ENCODE measurements at places on chromosomes 1 and 21. TPM values are rescaled to one million over a fixed set of nuclear protein-coding genes. Genes with fewer than 3 reads are reported as not detected.

GRCh38 chr1:231801042-231801585 is 174.5 kb downstream of the DISC1 start:
- no peaks in the 10 kb centered on the region for H3K4me1 ChIP-seq
- DNase-seq = no peak
- no peaks in the 10 kb centered on the region for H3K27me3 ChIP-seq
- H3K4me3 ChIP-seq = no peak overlapping the region

GRCh38 chr1:111225717-111226400 is 1.7 kb upstream of the CHI3L2 start:
- H3K27me3 ChIP-seq = peaks cover 4% of the 10 kb centered on the region
- H3K27ac ChIP-seq = no peak overlapping the region

- no peak overlapping the region for H3K27ac ChIP-seq
- no peaks in the 10 kb centered on the region for H3K36me3 ChIP-seq
- no peaks in the 10 kb centered on the region for H3K27me3 ChIP-seq
- DNase-seq = no peak
These were observed 819.0 kb upstream of the ADGRL4 start for GRCh38 chr1:79825551-79825950.

DNA sequence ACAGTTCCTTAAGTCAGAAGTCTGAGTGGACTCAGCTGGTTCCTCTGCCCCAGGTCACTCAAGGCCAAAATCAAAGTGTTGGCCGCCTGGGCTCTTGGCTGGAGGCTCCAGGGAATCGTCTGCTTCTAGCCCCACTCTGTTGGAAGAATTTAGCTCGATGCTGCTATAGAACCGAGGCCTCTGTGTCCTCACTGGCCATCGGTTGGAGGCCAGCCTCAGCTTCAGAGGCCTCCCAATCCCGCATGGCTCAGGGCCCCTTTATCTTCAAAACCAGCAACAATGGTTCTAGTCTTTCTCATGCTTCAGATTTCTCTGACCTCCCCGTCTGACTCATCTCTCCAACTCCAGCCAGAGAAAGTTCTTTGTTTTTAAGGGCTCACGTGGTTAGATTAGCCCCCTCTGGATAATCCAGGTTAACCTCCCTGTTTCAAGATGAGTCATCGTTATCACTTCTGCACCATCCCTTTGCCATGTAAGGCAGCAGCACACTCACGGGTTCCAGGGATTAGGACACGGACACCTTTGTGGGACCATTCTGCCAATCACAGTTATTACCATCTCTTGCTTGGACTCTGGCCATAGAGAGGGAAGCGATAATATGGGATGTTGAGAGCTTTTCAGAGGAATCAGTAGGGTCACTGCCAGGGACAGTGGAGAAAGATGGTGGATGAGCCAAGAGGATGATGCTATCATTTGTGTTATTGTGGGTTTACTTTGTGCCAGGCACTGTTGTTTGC is 13.6 kb downstream of the FHAD1 start:
- 0 out of 2 replicates have a peak, but pooled peaks cover 3% of the 10 kb centered on the region for H3K4me1 ChIP-seq
- peaks cover 6% of the 10 kb centered on the region for H3K27me3 ChIP-seq
- no peak for DNase-seq
- no peak overlapping the region for H3K27ac ChIP-seq

GRCh38 chr1:57112148-57112547 is 146.3 kb upstream of the C8B start:
- H3K4me1 ChIP-seq = peaks cover 12% of the 10 kb centered on the region
- no peak overlapping the region for H3K27ac ChIP-seq
- H3K36me3 ChIP-seq = no peaks in the 10 kb centered on the region
- no peak for DNase-seq

GRCh38 chr1:25034736-25035522 is 104.9 kb upstream of the RUNX3 start:
- no peaks in the 10 kb centered on the region for H3K4me1 ChIP-seq
- H3K27ac ChIP-seq = no peak overlapping the region
- H3K36me3 ChIP-seq = no peaks in the 10 kb centered on the region

- no peaks in the 10 kb centered on the region for H3K36me3 ChIP-seq
- no peak overlapping the region for H3K4me3 ChIP-seq
- peaks cover 46% of the 10 kb centered on the region for H3K4me1 ChIP-seq
- H3K27me3 ChIP-seq = no peaks in the 10 kb centered on the region
- H3K27ac ChIP-seq = no peak overlapping the region
These were observed 4.9 kb downstream of the ASAP3 start for GRCh38 chr1:23478896-23479665.

- DNase-seq = no peak
- peaks cover 100% of the 10 kb centered on the region for H3K27me3 ChIP-seq
These were observed 10.9 kb upstream of the BARHL2 start for GRCh38 chr1:90727917-90728501.

DNA sequence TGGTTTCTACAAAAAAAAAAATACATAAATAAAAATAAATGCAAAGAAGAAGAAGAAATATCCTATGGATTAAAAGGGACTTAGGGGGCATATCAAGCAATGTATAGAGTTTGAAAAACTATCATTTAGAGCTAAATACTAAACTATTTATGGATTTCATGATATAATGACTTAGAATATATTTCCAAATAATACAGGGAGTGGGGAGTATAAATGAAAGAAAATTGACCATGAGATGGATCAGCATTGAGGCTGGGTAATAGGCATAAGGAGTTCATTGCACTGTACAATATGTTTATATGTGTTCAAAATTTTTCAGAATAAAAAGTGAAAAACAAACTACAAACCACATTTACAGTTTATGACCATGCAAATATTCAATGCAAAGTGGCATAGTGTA is 18.8 kb downstream of the NHLH2 start:
- 0 out of 2 replicates have a peak, but pooled peaks cover 4% of the 10 kb centered on the region for H3K4me1 ChIP-seq
- no peak overlapping the region for H3K4me3 ChIP-seq
- DNase-seq = no peak
- peaks cover 2% of the 10 kb centered on the region for H3K27me3 ChIP-seq
- H3K36me3 ChIP-seq = no peaks in the 10 kb centered on the region

- H3K36me3 ChIP-seq = no peaks in the 10 kb centered on the region
- no peak overlapping the region for H3K27ac ChIP-seq
- DNase-seq = no peak
- peaks cover 27% of the 10 kb centered on the region for H3K4me1 ChIP-seq
These were observed 51.0 kb upstream of the ERRFI1 start for GRCh38 chr1:8077120-8077573.

- H3K4me1 ChIP-seq = peaks cover 9% of the 10 kb centered on the region
- H3K27me3 ChIP-seq = no peaks in the 10 kb centered on the region
- H3K27ac ChIP-seq = no peak overlapping the region
- DNase-seq = no peak
- H3K36me3 ChIP-seq = peaks cover 8% of the 10 kb centered on the region
These were observed 200.6 kb downstream of the RGS7 start for GRCh38 chr1:241156231-241156965.

GRCh38 chr1:33335020-33335419 is 14.1 kb upstream of the A3GALT2 start:
- no peak overlapping the region for H3K27ac ChIP-seq
- H3K4me1 ChIP-seq = peaks cover 28% of the 10 kb centered on the region
- H3K27me3 ChIP-seq = peaks cover 33% of the 10 kb centered on the region
- H3K4me3 ChIP-seq = no peak overlapping the region

GRCh38 chr1:179706339-179706941 is 36.7 kb upstream of the FAM163A start:
- no peaks in the 10 kb centered on the region for H3K4me1 ChIP-seq
- DNase-seq = peak; percentile 53
- no peak overlapping the region for H3K4me3 ChIP-seq
- no peaks in the 10 kb centered on the region for H3K27me3 ChIP-seq
- H3K36me3 ChIP-seq = no peaks in the 10 kb centered on the region
- no peak overlapping the region for H3K27ac ChIP-seq

- DNase-seq = no peak
- no peaks in the 10 kb centered on the region for H3K27me3 ChIP-seq
- H3K4me1 ChIP-seq = no peaks in the 10 kb centered on the region
- no peaks in the 10 kb centered on the region for H3K36me3 ChIP-seq
These were observed 28.7 kb downstream of the PDE4B start for GRCh38 chr1:65821386-65821785.

DNA sequence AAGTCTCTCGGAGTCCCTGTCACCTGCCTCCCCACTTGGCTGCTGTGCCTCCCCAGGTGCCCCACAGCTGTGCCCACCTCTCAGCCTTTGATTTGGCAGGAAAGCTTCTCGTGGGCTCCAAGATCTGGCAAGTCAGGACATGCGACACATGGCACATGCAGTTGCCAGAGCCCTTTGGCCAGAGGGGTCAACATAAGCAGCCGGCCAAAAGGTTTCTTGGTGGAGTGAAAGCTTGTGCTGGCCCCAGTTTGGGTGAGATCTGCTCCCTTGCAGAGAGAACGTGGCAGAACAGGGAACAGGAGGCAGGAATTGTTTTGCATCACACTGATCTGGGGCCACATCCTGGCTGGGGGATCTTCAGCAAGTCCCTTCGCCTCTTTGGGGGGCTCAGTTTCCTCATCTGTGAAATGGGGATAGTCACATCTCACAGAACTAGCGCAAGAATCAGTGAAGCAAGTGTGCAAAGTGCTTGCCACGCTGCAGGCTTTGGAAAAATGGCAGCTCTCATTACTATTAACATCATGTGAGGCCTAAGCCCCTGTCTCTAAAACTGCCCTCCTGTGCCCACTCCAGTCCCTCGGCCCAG is 232.6 kb downstream of the TRABD2B start:
- no peak overlapping the region for H3K27ac ChIP-seq
- H3K36me3 ChIP-seq = no peaks in the 10 kb centered on the region
- no peak for DNase-seq
- no peak overlapping the region for H3K4me3 ChIP-seq
- no peaks in the 10 kb centered on the region for H3K4me1 ChIP-seq

DNA sequence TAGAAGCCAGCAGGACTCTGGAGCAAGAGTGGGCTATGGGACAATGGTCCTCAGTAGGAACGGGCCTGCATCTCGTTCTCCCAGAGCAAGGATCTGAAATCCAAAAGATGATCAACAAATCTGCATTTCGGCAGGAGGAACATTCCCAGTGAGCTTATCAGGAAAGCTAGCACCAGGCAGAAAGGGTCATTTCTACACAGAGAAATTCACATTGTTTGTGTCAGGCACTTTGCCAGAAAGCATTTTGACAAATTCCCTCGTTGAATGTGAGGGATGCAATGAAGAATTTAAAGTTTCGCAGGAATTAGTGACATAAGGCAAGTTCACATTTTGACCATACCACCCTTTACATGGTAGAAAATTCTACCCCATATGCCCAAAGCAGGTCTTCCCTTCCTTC is 31.6 kb upstream of the ETS2 start:
- H3K4me1 ChIP-seq = 0 out of 2 replicates have a peak, but pooled peaks cover 4% of the 10 kb centered on the region
- H3K4me3 ChIP-seq = no peak overlapping the region
- H3K27ac ChIP-seq = no peak overlapping the region
- H3K36me3 ChIP-seq = peaks cover 11% of the 10 kb centered on the region
- DNase-seq = no peak

DNA sequence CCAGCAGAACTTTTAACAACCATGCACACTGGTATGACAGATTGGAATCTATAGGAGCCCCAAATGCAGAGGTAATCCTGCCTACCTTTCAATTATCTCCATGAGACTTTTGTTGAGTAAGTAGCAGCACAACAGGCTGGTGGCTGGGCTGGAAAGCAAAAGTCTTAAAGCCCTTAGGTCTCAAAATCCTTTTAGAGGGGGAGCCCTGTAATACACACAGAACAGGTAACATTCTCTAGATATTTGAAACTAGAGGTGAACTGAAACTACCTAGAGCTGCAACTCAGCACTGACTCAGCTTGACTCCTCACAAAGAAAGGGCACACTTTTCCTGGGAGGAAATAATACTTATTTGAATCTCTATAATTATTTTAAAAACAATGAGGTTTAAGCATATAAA is 71.5 kb downstream of the CLCA4 start:
- peaks cover 15% of the 10 kb centered on the region for H3K36me3 ChIP-seq
- no peak for DNase-seq
- no peak overlapping the region for H3K27ac ChIP-seq
- no peak overlapping the region for H3K4me3 ChIP-seq

GRCh38 chr1:175171036-175171913 is 21.3 kb downstream of the KIAA0040 start:
- no peak for DNase-seq
- H3K36me3 ChIP-seq = peaks cover 4% of the 10 kb centered on the region
- no peak overlapping the region for H3K27ac ChIP-seq
- H3K4me1 ChIP-seq = no peaks in the 10 kb centered on the region
- no peak overlapping the region for H3K4me3 ChIP-seq

GRCh38 chr1:30123896-30124295 is 599.5 kb downstream of the MATN1 start:
- no peaks in the 10 kb centered on the region for H3K36me3 ChIP-seq
- peaks cover 3% of the 10 kb centered on the region for H3K4me1 ChIP-seq
- no peaks in the 10 kb centered on the region for H3K27me3 ChIP-seq
- H3K27ac ChIP-seq = peak overlapping the region; percentile 65
- no peak overlapping the region for H3K4me3 ChIP-seq
- DNase-seq = no peak

DNA sequence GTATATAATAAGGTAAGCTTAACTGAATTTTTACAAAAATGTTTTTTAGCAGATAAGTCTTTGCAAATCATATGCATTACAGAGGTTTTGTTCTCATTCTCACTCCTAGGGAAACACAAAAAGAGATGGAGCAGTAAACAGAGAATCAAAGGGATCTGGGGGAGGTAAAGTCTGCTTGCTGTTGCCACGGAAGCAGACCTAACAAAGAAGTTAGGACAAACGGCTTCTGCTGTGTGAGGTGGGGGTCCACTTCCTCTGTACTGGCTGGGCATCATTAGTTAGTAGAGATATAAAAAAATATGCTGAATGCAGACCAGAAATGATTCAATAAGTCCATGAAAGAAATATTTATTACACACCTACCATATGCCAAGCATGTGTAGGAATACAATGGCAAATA is 34.2 kb downstream of the GJA5 start:
- H3K4me1 ChIP-seq = peaks cover 28% of the 10 kb centered on the region
- no peak for DNase-seq
- no peak overlapping the region for H3K27ac ChIP-seq
- H3K36me3 ChIP-seq = no peaks in the 10 kb centered on the region
- H3K27me3 ChIP-seq = no peaks in the 10 kb centered on the region

GRCh38 chr21:39881661-39882060 is 14.4 kb downstream of the PCP4 start:
- H3K27ac ChIP-seq = no peak overlapping the region
- no peak for DNase-seq

GRCh38 chr1:231020139-231020601 is 19.9 kb downstream of the FAM89A start:
- DNase-seq = no peak
- no peak overlapping the region for H3K27ac ChIP-seq
- H3K36me3 ChIP-seq = no peaks in the 10 kb centered on the region
- H3K27me3 ChIP-seq = peaks cover 68% of the 10 kb centered on the region

- no peak for DNase-seq
- H3K4me1 ChIP-seq = no peaks in the 10 kb centered on the region
- H3K27ac ChIP-seq = no peak overlapping the region
- no peaks in the 10 kb centered on the region for H3K36me3 ChIP-seq
These were observed 16.3 kb downstream of the CYP4B1 start for GRCh38 chr1:46815133-46815532.

- peaks cover 8% of the 10 kb centered on the region for H3K36me3 ChIP-seq
- H3K27ac ChIP-seq = no peak overlapping the region
- peaks cover 29% of the 10 kb centered on the region for H3K4me1 ChIP-seq
- H3K4me3 ChIP-seq = no peak overlapping the region
These were observed 2.6 kb downstream of the TUFT1 start for GRCh38 chr1:151542710-151543129.

FAM177B gene
- not detected for total RNA-seq

FOXO6 gene
- total RNA-seq = 7.0 TPM

FGR gene
- 0.46 TPM for total RNA-seq

VASH2 gene
- 251 TPM for total RNA-seq

GLUL gene
- total RNA-seq = 284 TPM

EPHB2 gene
- total RNA-seq = 13.1 TPM

CBR3 gene
- total RNA-seq = 5.2 TPM

SNRNP40 gene
- total RNA-seq = 103 TPM

NTNG1 gene
- total RNA-seq = 2.3 TPM

INTS7 gene
- 17.3 TPM for total RNA-seq

RUNX3 gene
- 1.8 TPM for total RNA-seq

DNASE2B gene
- 0.15 TPM for total RNA-seq

DLGAP3 gene
- total RNA-seq = 9.7 TPM

TTC39A gene
- total RNA-seq = 8.4 TPM

CD5L gene
- not detected for total RNA-seq

Measured in WTC11 (cell line).